ENCODE measurements at places on chromosomes 1 and 21.

GRCh38 chr1:206890125-206891060 lies 6.8 kb upstream of the IL24 start:
- DNase-seq = no peak

GRCh38 chr1:185894791-185895190 lies 160.6 kb downstream of the HMCN1 start:
- no peak for DNase-seq

DNA sequence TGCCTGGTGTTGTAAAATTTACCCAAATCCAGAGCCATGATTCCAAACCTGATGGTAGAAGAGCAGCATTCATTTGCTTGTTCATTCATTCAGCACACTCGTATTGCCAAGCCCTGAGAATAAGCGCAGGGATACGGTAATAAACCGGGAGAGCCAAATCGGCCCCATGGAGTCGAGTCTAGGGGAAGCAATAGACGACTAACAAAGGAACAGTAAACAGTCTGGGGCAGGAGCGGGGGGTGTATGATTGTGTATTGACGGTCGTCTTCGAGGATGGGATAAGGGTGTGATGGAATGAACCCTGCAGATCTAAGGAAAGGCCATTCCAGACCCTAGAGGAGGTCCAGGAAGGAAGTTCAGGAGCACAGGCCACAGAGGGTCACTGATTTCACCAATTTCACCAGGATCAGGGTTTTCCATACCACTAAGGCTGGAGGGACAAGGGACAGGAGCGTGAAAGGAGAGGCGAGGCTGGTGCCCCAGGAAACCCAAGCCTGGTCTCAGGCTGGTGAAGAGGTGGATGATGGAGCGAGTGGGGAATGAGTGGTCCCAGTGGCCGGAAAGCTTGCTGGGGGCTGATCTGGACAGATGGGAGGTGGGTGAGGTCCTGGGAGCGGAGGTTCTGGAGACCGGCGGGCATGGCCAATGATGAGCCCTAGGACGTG lies 61.1 kb upstream of the PDE9A start:
- no peak for DNase-seq

DNA sequence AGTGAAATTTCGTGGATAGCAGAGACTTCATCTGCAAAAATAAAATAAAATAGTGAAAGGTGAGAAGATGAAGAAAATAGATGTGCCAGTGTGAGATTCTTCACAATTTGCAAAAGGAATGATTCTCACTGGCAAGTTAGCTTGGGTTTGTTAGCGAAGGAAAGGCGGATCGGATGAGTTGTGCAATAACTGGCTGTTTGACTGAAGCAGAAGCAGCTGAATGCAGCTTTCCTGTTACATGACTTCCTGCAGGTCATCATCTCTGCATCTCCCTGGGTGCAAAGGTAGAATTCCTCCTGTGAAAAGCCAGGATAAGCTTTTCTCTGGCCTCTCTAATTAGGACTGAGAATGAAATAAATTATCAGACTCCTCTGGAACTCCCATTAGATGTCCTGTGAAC lies 263.1 kb upstream of the CHRM3 start:
- DNase-seq = no peak

DNA sequence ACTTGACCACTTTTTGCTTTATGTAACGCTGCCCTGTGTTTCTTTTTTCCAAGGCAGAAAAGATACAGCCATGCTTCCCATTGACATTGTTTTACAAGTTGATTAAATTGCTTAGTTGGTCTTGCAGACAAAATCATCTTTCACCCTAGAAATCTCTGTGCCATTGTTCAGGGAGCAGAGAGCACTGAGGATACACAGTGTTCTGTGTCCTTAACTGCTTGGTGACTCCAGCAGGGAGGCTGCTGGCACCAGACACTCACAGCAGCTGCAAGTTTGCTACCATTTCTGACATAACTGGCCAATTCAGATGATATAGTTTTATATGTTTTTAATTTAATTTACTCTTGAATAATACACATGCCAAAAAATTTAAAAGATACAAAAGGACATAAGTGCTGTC lies 118.7 kb downstream of the RGS2 start:
- DNase-seq = no peak

GRCh38 chr1:240607006-240607405 lies 4.9 kb downstream of the GREM2 start:
- DNase-seq = no peak

- DNase-seq = no peak
These were observed 21.1 kb upstream of the AJAP1 start for GRCh38 chr1:4633346-4633745.

DNA sequence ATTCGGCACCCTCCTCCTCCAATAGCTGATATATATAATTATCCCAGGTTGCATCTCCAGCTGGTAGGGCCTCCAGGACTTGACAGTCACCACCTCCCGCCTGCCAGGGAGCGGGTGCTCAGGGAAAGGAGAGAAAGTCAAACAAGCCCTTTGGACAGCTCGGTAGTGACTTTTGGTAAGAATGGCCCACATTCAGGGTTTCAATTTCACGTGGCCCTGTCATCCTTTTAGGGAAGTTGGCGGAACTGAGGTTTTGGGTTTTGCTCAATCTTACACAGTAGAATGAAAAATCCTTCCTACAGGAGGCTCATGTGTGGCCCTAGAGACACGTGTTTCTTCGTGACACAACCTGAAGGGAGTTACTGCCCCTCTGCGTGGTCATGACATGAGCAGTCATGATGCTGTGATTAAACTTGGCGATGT lies 44.2 kb downstream of the CAPN8 start:
- no peak for DNase-seq

GRCh38 chr1:57752843-57753242 lies 329.0 kb upstream of the DAB1 start:
- no peak for DNase-seq

DNA sequence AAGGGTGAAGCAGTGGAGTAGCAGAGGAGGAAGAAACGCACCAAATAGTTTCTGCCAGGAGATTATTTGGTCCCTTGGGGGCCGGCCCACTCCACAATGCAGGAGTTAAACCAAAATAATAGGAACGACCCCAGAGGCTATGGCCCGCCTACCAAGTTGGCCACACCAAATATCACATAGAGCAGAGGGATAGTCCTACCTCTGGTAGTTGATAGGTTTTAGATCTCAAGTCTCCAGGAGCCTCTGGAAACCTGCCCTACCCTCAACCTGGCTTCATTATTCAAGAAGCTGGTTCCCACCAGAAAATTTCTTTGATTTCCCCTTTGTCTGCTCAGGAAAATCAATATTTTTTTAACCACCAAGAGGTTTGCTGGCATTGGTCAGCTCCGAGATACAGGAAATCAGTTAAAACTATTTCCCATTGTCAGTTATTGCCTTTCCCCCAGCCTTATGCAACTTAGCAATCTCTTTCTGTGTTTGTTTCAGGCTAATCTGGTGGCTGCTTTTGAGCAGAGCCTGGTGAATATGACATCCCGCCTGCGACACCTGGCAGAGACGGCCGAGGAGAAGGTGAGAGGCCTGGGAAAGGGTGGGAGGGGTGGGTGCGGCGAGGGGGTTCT lies 35.5 kb upstream of the IPO9 start:
- DNase-seq = no peak

- no peak for DNase-seq
These were observed 3.2 kb downstream of the S1PR1 start for GRCh38 chr1:101240041-101240430.

DNA sequence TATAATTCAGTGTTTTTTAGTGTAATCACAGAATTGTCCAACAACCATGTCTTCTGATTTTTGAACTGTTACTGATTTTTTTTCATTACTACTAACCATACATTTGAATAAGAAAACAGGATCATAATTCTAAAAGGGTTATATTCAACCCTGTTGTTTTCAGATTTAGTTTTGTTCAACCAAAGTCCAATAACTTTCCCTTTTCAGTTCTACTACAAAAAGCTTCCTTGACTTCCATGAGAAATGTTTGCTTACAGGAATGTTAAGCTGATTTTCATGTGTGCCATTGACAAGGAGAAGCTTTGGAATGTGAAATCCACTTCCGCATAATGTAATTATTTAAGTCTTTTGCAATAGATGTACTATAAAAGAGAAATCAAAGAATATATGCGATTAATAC lies 72.0 kb upstream of the ZNF326 start:
- DNase-seq = no peak

DNA sequence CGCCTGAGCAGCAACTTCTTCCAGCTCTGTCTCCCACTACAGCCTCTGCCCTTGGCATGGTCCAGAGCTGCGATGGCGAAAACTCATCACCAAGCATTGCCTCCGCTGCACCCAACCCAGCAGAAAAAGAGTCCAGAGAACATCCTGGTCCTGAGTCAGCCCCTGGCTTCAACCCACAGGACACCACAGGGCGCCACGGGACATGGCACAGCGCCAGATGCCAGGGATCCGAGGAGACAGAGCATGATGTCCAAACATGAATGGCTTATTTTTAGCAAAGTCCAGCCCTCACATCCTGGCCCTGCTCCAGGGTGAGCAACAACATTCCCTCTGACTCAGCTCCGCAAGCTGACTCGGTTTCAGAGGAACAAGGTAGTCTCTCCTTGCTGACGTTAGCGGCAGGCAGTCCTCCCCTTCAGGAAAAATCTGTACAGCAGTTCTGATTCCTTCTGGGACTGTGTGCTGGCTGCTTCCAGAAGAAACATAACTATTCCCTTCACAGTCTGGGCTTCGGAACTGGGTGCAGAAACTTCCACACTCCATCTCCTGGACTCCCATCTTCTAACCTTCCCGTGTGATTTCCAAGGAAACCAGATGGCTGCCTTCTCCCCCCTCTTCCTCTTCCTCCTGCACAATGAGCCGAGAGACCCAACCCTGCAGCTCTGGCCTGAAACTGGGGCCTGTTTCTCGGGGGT lies 131.3 kb downstream of the TOMM20 start:
- DNase-seq = no peak

GRCh38 chr1:29515170-29515955 lies 279.0 kb downstream of the PTPRU start:
- no peak for DNase-seq

DNA sequence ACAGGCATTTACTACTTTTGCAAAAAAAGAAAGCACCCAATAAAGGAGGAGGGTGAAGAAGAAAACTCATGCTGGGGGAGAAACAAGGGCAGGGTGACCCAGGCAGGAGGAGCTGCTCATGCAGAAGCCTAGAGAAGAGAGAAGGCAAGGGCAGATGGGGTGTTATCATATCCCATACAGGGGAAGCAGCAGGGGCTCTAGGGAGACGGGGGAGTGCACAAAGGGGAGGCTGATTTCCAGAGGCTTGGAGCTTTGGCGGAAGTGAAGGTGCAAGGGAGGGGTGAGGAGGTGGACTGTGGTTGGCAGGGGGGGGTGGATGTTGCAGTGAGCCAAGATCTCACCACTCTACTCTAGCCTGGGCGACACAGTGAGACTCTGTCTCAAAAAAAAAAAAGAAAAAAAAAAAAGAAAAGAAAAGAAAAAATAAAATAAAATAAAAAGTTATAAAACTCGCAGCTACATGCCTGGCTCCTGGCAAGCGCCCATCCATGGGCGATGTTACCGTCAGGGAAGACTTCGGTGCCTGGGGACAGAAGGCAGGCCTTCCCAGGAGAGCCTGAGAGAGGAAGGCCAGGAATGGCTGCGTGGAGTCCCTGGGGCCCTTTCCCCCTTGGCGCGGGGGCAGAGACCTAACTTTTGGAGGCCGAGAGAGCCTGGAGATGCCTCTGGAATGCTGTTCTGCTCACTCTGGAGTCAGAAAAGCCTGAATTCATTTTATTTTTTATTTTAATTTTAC lies 3.3 kb upstream of the FCN3 start:
- no peak for DNase-seq

DNA sequence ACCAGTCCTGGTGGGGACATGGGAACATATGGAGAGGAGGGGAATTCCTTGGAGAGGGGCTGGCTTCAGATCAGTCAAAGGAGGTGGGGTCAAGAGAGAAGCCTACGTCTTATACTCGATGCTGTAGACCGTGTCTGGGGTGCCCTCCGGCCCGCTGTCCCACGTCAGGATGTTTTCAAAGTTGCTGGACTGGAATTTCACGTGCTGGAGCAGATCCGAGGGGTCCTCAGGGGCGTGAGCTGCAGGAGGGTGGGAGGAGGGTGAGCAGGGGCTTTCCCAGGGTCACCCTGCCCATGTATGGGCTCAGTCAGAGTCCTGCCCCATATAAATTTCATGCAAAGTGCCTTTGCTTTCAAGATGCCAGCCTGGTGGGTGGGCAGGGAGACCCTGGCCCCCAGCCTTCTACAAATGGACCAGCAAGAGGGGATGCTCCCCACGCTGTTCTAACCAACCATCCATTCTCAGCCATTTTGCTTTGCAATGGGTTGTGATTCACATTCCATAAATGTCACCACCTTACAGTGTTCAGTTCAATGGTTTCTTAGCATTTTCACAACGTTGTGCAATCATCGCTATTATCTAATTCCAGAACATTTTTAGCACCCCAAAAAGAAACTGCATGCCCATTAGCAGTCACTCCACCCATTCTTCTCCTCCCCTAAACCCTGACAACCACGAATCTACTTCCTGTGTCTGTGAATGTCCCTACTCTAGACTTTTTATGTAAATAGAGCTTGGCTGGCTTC lies 4.3 kb downstream of the IL22RA1 start:
- no peak for DNase-seq

DNA sequence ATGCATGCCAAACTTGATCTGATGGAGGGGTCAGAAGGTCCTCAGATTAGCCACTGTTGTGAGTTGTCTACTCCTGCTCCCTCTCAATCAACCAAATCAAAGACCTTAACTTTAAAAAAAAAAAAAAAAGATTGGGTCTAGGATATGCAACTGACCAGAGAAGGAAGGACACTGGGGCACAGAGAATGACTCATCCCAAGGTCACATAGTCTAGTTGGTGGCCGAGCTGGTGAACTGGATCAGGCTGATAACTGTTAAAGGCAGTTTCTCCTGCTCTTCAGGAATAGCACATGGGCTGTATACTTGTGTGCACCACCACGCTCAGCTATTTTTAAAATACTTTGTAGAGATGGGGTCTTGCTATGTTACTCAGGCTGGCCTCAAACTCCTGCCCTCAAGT lies 14.8 kb upstream of the S100A7 start:
- DNase-seq = no peak

DNA sequence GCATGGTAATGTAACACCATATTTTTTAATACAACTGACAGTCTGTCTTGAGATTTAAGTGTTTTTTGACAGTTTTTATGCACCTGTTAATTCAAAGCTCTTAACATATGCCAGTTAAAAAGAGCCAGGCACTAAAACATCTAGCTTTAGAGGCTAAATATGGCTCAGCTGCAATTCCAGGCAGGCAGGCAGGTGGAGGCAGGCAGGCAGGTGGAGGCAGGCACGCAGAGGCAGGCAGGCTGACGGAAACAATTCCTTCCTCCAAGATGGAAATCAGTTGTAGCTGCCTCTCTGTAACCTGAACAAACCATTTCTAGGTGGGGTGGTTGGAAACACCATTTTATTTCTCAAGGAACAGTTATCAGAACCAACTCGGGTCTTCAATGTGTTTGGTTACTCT lies 51.2 kb downstream of the GORAB start:
- no peak for DNase-seq

- DNase-seq = no peak
These were observed 18.1 kb downstream of the GALNT2 start for GRCh38 chr1:230085178-230085515.

DNA sequence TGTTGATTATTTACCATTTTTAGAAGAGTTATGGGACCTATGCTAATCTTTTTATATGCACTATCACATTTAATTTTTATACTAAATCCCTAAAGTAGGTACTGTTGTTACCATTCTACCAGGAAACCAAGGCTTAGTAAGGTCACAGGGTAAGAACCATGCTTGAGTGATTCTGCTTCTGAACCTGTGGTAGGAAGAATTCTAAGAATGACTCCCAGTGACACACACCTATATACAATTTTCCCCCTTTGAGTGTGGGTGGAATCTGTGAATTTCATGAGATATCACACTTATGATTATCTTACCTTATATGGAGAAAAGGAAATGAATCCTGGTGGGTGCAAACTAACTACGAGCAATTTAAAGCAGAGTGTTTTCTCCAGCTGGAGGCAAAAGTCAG lies 391.0 kb downstream of the USH2A start:
- DNase-seq = no peak
